Activated CD4-positive, alpha-beta memory T cell treated with anti-CD3 and anti-CD28 coated beads, Interleukin-2, amount 10 ng/mL, durations not matched to agents 7 days and 5 days (primary cell): ENCODE measurements at places on chromosomes 2 and 18. TPM values are rescaled to one million over a fixed set of nuclear protein-coding genes. Genes with fewer than 3 reads are reported as not detected.

The ITPRID2 gene
- 53.0 TPM for total RNA-seq

- DNase-seq, result no peak
Observed at GRCh38 chr2:138147796-138148195, 183.5 kb downstream of the HNMT start.

GRCh38 chr18:2911533-2911932 lies 64.7 kb downstream of the EMILIN2 start:
- DNase-seq, result no peak

DNA sequence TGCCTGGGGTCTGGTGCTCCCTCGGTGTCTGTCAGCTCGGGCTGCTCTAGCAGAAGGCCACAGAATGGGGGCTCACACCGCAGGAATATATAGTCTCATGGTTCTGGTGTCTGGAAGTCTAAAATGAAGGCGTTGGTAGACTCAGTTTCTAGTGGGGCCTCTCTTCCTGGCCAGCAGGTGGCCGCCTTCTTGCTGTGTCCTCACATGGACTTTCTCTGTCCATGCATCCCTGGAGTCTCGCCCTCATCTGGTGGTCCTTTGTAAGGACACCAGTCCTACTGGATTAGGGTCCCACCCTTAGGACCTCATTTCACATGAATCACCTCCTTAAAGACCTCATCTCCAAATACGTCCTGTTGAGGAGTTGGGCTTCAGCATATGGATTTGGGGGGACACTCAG lies 65.7 kb downstream of the RRM2 start:
- DNase-seq, result no peak

DNA sequence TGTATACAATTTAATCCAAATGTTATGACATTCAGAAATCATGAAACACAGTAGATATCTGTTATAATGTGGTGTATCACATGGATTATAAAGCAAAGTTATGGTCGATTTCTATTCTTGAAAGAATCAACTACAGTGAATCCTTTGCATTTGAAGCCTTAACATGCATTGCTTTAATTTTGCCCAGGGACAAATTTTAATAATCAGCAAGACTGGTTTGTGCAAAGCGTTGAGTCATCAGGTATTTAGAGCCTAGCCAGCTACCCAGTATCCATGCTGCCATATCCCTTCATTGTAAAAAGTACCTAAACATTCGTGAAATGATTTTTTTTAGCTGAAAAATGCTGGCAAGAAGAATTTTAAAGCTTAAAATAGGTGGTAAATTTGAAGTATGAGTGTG lies 8.9 kb upstream of the SPDYA start:
- no peak for DNase-seq

The SPDYA gene
- 1.2 TPM for total RNA-seq

DNA sequence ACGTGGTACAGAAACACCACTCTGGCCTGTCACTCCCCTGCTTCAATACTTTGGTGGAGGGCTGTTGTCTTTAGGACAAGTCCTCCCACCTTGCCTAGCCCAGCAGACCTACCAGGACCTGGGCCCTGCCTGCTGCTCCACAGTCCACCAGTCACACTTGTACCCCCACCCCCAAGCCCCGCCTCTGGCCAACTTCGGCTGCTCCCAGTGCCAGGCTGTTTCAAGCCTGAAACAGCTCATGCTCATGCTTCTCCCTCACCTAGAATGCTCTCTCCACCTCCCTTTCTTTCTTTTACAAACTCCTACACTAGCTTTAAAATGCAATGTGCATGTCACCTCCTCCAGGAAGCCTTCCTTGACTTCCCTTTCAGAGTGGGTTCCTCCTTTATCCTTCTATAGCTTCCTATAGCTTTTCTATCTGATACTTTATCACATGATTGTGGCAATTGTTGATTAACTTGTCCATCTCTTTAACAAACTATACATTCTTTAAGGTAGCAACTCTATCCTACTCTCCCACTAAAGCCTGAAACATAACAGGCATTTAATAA lies 4.8 kb upstream of the OXER1 start:
- no peak for DNase-seq

GRCh38 chr2:199999166-199999565 lies 43.8 kb downstream of the MAIP1 start:
- no peak for DNase-seq

- DNase-seq, result no peak
Observed at GRCh38 chr2:48525269-48525943, 4.5 kb upstream of the STON1 start.

The LRATD1 gene
- total RNA-seq, result not detected

The ZNF804A gene
- total RNA-seq, result not detected

- DNase-seq, result no peak
Observed at GRCh38 chr2:177551989-177552421, 159.4 kb downstream of the AGPS start.

The APLF gene
- total RNA-seq, result 2.8 TPM

DNA sequence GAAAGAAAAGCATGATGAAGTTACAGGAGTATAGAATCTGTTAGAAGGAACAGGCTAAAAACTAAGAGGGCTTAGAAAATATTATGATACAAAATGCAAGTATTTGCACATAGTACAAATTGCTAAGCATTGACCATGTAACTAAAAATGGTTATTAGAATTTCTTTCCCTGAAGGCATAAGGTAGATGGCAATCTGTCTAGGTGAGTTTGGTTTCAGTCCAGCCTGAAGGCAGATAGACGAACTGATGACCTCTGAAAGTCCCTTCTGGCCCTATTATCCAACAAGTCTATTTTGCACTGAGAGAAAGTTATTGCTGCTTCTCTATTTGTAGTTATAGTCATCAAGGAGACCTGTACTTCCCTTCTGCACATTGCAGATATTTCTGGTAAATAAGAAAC lies 663.5 kb downstream of the LRP1B start:
- no peak for DNase-seq

DNA sequence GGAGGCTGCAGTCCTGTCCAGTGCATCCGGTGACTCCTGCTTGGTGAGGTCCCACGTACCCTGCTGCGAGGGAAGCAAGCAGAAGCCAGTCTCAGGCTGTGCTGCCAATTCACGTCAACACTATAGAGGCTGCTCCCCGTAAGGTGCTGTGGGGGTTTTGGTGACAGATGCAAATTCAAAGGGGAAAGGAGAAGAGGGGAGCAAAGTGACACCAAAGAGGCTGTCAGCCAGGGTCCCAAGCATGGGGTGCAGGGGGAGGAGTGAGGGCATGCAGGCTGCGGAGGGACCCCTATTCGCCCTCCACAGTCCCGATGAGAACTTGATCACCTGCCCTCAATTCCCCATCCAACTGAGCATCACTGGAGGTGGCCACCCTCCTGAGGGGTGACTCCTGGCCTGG lies 179.4 kb upstream of the HS6ST1 start:
- DNase-seq, result no peak

DNA sequence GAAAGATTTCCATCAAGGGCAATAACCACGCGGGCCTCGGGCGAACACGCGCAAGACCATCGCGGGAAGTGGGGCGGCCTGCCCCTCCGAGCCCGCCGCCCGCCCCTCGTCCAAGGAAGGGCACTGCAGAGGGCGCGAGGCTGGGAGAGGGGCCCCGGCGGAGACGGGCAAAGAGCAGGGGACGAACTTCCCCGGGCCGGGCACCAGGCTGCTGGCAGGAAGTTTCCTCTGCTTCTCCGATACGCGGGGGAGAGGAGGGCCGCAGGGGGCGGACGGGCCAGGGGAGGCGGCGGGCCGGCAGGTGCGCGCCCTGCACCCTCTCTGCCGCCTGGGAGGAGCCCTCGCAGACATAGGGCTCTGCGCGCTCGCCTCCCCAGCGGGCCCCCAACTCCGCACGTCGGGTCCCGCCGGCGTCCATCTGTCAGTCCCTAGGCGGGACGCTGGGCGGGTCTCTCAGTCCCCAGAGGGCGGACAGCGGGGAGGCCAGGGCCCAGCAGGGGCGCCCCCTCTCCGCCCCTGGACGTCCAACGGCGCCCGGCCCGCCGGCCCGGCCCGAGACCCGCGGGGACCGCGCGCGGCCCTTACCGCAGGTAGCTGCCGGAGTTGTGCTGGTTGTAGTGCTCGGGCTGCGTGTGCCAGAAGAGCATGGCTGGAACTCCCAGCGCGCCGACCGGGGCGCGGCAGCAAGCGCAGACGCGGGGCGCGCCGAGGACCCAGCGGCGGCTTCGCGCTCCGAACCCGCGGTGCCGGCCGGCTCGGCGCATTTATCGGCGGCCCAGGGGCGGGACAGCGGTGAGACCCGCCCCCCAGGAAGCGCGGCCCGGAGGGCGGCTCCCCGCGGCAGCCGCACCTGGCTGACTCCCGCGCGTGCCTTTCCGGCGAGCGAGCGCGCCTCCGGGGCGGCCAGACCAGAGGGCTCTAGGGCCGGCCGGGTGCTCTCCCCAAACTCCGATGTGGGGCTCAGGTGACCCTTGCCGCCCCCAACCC lies at the start of gene TFCP2L1:
TFCP2L1 (minus strand) TSS at position 740 of the 987 bp plus-strand sequence; CDS start at position 647, 93 bp downstream.
- peak; percentile 48 for DNase-seq

DNA sequence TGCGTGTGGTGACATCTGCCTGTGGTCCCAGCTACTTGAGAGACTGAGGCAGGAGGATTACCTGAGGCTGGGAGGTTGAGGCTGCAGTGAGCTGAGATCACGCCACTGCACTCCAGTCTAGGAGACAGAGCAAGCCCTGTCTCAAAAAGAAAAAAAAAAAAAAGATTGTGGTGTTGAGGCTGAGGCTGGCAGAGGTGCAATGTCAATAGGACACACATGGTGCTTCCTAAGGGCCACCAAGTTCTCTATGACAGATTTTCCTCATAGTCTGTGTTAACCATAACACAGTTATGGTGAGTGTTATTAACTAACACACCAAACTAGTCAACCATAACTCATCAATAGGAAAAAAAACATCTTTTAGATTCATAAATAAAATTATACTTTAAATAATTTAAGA lies 494.4 kb downstream of the TMX3 start:
- no peak for DNase-seq

DNA sequence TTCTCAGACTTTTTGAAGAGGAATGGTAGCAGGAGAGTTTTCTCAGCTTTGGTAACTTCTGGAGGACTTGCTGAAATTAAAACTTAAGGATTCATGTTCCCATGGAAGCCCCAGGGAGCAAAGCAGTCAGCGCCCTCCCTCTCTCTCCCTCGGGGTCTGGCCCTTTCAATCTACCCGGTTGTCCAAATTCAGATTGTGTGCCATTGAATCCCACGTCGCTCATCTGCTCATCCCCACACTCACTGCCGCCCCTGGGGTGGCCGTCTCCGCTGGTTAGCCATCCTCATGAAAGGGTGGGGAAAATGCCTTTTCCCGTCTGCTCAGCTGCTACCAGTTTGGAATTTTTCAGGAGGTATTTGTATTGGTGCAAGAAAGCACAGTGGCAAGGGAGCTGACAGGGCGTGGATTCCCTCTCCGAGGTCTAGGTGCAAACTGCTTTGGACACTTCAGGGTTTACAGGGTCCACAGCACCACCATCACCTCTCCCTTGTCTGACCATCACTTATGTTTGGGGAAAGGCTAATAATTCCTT lies 27.1 kb downstream of the MCFD2 start:
- no peak for DNase-seq

- no peak for DNase-seq
Observed at GRCh38 chr2:1687254-1687653, 57.1 kb downstream of the PXDN start.

The IL1RL1 gene
- 0.71 TPM for total RNA-seq

The ZNF24 gene
- 53.9 TPM for total RNA-seq

- no peak for DNase-seq
Observed at GRCh38 chr2:15761056-15761455, 169.4 kb downstream of the DDX1 start.

The WNT10A gene
- total RNA-seq, result 1.4 TPM

DNA sequence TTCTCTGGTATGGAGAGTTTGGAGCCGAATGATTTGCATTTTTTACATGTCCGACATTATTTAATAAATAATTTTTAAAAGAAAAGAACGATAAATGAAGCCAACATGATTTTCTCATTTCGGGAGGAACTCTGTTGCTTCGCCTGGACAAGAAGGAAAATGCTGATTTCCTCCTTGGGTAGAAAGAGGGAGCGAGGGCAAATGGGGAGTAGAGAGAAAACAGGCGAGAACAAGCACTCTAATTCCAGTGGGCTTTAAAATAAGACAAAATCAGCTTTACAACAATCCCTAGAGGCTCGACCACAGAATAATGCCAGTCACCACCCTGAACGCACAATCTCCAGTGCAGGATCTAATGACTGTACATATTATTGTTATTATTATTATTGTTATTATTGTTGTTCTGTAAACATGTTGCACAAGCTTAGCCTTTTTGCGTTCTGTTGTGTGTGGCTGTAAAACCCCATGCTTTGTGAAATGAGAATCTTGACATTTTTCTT lies 3.7 kb downstream of the DLX1 start:
- no peak for DNase-seq

GRCh38 chr18:36120297-36120696 lies 8.8 kb downstream of the SLC39A6 start:
- DNase-seq, result no peak

DNA sequence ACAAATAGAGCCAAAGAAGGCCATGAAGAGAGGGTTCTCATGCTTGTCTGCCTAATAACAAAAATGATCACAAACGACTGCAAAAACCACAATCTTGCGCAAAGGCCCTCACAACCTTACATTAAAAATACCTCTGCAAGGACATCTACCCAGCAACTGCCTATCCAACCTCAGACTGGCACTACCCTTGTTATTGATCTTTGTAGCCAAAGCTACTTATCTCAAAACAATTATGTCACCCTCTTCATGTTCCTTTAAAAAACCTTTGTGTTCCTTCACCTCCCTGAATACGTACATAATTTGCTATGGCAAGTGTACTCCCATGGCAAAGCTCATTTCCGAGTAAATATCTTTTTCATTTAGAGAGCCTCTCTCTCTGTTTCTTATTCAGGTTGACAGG lies 44.1 kb downstream of the TMEM163 start:
- no peak for DNase-seq

The ANKRD36 gene
- total RNA-seq, result 51.1 TPM

GRCh38 chr2:54809819-54810218 lies 86.4 kb downstream of the EML6 start:
- DNase-seq, result no peak

- no peak for DNase-seq
Observed at GRCh38 chr18:79612291-79613108, 67.1 kb upstream of the CTDP1 start.

DNA sequence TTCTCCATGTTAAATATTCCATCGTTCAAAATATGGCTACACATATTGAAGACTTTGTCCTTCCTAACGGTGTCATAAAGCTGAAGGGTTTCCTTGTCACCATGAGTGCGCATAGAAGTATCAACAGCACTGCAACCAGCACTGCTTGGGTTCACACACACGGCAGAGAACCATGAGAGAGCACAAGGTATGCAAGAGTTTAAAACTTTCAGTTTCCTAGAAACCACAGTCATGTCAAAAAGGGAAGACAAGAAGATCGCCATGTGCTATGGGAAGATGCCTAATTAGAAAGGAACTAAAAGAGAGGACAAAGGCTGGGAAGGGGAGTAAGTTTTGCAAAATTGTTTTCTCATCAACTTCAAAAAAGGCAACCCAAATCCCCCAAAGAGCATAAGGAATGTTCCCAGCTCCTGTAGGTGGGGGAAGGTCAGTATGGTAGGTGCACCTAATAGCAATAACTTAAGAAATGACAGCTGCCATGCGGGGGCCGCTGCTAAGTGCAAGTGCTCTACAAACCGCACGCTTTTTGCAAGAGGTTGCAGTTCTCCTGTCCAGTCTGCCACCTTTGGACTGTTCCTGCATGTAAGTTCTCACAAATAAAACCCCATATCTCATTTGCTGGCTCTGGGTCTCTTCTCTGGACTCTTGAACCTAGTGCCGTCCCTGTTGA lies 136.8 kb downstream of the TMEM163 start:
- no peak for DNase-seq

- no peak for DNase-seq
Observed at GRCh38 chr2:143717536-143718168, 588.4 kb downstream of the ARHGAP15 start.

- no peak for DNase-seq
Observed at GRCh38 chr2:99420751-99421299, 69.0 kb downstream of the REV1 start.

The KDM3A gene
- total RNA-seq, result 81.9 TPM
